ENCODE measurements at places on chromosomes 7 and 10.
A peak's percentile ranks its signal among the peaks of the same experiment; 100 is the strongest.

DNA sequence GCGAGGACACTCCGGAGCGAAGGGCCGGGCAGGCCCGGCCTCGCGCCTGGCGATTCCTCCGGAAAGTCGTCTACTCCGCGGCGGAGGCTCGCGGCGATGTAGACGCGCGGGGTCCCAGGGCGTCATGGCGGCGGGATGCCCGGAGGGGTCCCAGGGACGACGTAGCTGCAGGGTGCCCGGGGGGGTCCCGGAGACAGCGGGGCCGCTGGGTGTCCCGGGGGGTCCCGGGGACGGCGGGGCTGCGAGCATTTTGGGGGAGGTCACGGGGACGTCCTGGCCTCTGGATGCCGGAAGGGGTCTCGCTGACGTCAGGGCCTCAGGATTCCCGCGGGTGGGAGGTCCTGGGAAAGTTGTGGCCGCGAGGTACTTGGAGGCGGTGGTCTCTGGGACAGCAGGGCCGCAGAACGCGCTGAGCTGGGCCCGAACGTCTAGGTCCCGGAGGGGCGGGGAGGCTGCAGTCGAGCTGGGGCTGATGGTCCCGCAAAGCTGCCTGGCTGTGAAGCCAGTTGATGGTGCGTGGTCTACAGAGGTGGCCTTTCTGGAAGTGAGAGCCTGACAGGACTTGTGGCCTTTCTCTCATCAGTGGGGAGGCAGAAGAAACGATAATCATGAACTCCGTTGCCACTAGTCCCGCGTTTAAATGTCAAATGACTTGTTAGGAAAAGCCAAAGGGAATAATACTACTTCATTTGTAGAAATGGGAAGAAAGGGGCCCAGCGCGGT lies 637 bp downstream of the HSPA14 start:
- DNase-seq = peak; percentile 4

GRCh38 chr7:68535266-68535665 lies 1063.0 kb upstream of the AUTS2 start:
- no peak for DNase-seq

DNA sequence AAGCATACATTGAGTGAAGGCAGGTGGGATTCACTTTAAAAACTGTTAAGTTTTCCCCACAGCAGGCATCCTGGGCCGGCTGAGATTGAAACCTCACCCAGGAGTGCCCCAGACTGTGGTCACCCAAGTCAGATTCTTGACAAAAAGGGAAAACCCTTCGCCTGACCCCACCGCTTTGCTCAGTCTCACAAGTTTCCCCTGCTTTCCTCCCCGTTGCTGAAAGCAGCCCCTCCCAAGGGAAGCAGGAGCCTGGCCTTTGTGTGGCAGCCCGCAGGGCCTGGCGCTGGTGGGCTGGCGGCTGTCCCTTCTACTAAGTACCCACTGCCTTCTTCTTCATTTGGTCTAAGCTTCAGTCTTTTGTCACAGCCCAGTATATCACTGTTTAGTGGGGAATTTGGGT lies 16.0 kb downstream of the RNF32 start:
- DNase-seq = no peak

DNA sequence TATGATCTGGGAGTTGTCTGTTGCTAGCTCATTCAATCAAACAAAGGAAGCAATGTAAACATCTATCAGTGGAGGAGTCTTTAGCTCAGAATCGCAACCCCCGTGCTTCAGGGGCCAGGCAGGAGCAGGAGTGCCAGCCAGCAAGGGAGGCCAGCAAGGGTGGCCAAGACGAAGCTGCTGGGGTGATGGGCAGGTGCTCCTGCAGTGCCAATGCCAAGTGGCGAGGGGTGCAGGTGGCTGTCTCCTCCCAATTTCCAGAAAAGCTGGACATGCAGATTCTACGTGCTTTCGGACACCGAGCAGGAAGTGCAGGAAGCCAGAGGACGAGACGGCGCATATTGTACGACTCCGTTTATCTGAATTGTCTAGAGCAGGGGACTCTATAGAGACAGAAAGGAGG lies 48.1 kb upstream of the EBF3 start:
- no peak for DNase-seq

GRCh38 chr7:98051118-98051744 lies 55.4 kb upstream of the LMTK2 start:
- DNase-seq = peak; percentile 65

- no peak for DNase-seq
Measured at GRCh38 chr7:140541513-140542227, 62.4 kb upstream of the MKRN1 start.

DNA sequence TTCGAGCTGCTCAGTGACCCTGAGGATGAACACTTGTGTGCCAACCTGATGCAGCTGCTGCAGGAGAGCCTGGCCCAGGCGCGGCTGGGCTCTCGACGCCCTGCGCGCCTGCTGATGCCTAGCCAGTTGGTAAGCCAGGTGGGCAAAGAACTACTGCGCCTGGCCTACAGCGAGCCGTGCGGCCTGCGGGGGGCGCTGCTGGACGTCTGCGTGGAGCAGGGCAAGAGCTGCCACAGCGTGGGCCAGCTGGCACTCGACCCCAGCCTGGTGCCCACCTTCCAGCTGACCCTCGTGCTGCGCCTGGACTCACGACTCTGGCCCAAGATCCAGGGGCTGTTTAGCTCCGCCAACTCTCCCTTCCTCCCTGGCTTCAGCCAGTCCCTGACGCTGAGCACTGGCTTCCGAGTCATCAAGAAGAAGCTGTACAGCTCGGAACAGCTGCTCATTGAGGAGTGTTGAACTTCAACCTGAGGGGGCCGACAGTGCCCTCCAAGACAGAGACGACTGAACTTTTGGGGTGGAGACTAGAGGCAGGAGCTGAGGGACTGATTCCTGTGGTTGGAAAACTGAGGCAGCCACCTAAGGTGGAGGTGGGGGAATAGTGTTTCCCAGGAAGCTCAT lies 1.1 kb downstream of the DDIT4 start:
- DNase-seq = peak; percentile 32

- peak; percentile 26 for DNase-seq
Measured at GRCh38 chr7:29480451-29480850, 83.2 kb upstream of the PRR15 start.

GRCh38 chr7:42617071-42617765 lies 294.7 kb downstream of the C7orf25 start:
- no peak for DNase-seq

DNA sequence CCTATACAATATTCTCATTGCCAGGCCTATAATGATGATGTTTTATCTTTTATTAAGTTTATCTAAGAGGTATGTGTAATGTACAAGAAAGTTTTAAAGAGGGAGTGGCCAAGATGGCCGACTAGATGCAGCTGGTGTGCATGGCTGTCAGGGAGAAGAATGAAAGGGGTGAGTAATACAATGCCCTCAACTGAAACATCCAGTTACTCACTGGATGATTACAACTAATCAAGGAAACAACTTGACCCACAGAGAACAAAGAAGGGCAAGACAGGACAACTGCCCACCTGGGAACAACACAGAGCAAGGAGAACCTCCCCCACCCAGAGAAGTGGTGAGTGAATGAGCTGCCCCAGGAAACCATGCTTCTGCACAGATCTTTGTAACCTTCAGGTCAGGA lies 880.0 kb upstream of the LRRTM3 start:
- no peak for DNase-seq

- DNase-seq = no peak
Measured at GRCh38 chr10:55397777-55398496, 596.9 kb upstream of the PCDH15 start.

- peak; percentile 88 for DNase-seq
Measured at GRCh38 chr7:7861211-7861633, 107.4 kb upstream of the GLCCI1 start.

DNA sequence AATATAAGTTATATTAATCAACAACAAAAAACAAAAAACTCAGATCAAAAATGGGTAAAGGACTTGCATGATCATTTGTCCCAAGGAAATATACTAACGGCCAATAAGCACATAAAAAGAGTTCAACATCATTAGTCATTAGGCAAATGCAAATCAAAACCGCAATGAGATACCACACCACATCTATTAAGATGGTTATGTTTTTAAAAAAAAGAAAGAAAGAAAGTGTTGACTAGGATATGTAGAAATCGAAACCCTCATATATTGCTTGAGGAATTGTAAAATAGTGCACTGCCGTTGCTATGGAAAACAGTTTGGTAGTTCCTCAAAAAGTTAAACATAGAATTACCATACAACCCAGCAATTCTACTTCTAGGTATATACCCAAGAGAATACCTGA lies 39.4 kb upstream of the CTNNA3 start:
- no peak for DNase-seq

DNA sequence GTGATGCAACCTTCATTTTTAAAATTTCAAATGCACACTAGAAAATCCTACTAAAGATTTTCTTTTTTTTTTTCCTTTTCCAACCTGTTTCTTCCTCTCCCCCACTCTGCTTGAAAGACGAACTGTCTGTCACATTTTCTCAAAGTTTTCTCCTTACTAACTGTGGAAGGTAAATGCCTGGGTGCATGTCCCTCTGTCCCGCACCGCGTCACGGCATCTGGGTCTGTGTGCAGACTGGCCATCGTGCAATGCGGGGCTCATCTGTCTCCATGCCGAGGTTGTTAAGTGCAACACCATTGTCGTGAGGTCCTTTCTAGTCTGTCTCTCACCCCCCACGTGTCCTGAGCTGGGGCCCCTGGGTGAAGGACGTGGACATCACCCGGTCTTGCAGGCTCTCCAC lies 28.4 kb downstream of the PFKFB3 start:
- DNase-seq = no peak

GRCh38 chr10:71530781-71531180 lies 134.1 kb downstream of the CDH23 start:
- DNase-seq = no peak

GRCh38 chr7:106590209-106590816 lies 70.6 kb downstream of the CCDC71L start:
- DNase-seq = no peak

DNA sequence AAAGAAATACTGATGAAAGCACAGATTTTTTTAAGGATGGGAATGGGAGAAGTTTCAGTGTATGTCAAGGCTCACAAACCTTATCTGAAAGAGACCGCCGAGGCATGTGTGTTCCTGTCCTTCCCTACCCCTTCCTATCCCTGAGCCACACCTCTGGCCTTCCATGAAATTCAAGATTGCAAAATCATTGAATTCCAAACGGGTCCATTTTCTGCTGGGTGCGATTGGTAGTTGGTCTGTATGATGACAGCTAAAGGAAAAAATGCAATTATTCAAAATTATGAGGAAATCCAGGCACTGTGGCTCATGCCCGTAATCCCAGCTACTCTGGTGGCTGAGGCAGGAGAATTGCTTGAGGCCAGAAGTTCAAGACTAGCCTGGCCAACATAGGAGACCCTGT lies 170.1 kb downstream of the ARHGAP12 start:
- DNase-seq = no peak

DNA sequence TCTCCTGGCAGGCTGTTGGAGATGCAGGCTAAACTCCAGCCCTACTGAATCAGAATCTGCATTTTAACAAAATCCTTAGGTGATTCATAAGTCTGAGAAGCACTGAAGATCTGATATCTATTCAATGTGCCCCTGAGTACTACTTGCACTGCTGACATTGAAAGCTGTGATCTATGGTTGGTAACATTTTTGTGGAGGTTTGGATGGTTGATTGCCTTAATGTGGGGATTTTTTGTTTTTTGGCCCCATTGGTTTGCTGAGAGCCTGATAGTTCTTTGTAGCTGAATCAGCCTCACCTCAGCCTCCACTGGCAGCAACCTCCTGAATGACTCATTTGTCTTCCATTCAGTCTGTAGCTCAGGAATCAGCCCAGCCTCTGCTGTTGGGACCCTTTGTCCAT lies 14.7 kb upstream of the LRRN3 start:
- DNase-seq = no peak

DNA sequence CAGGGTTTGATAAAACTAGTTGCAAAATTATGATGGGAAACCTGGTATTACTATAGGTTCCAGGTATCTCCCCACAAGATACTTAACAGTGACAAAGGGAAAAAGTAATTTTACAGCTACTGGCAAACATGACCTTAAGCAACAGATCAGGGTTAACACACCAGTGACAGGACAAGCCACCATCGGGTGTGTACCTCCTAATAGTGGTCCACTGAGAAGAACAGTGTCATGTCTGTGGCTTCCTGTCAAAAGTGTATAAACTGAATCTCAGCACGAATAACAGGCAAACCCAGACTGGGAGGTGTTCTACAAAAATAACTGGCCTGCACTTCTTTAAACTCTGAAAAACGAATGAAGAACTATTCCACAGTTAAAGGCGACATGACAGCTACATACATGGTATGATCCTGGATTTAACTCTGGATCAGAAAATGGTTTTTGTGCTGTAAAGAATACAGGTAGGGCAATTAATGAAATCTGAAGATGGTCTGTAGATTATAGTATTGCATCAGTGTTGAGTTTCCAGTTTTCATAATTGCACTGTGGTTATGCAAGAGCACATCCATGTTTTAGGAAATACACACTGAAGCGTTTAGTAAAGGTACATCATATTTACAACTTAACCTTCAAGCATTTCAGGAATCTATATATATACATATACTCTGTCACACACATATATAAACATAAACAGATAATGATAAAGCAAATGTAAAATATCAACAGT lies 32.0 kb upstream of the ARMS2 start:
- no peak for DNase-seq

- DNase-seq = peak; percentile 20
Measured at GRCh38 chr10:20858292-20859124, 38.6 kb downstream of the NEBL start.

- no peak for DNase-seq
Measured at GRCh38 chr10:130709415-130709814, 573.2 kb downstream of the GLRX3 start.

DNA sequence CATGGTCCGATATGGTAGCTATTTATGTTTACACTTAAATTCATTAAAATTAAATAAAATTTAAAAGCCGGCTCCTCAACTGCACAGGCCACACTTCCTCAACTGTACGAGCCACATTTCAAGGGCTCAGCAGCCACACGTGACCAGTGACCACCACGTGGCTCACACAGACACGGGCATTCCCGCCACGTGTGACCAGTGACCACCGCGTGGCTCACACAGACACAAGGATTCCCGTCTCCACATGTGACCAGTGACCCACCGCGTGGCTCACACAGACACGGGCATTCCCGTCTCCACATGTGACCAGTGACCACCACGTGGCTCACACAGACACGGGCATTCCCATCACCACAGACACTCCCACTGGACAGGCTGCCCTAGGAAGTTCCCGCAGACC lies 91.3 kb downstream of the PDGFA start:
- no peak for DNase-seq

DNA sequence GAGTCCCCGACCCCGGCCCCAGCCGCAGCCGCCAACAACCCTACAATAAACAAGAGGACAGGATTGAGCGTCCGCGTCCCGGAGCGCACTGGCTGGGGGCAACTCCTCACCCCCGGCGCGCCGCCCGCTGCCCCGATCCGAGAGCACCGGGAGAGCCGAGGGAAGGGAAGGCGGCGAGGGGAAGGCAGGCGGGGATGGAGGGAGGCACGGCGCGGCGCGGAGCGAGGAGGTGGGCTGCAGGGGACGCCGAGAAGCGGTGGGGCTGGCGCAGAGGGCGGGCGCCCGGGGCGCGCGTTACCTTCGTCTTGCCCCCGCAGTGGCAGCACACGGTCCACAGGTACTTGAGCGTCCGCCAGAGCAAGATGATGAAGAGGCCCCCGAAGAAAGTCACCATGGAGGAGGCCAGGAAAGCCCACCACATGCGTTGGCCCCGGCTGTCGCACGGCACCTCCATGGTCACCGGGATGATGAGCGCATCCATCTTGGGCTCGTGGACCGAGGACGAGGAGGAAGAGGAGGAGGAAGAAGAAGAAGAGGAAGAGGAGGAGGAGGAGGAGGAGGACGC lies 559 bp downstream of the KCNMA1 start:
- DNase-seq = no peak
